ENCODE measurements at places on chromosomes 7 and 10.
A peak's percentile ranks its signal among the peaks of the same experiment; 100 is the strongest.

DNA sequence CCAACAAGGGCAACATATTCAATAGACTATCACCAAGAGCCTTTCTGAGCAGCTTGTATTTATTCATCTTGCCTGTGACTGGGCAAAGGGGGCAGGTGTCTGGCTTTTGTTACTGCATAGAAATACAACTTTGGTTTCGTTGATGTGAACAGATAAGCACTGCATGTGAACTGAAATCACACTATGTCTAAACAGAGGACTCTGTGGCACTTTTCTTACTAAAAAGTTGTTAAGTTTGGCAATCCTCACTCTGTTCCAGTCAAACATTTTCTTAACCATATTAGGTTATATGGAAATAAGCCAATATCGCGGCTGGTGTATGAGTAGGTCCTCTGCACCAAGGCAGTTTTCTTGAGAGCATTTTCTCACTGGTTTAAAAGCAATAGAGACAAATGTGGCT lies 48.5 kb downstream of the CALD1 start:
- DNase-seq: peak; percentile 86

- DNase-seq: no peak
Measured at GRCh38 chr10:5665373-5666007, 905 bp downstream of the ASB13 start.

DNA sequence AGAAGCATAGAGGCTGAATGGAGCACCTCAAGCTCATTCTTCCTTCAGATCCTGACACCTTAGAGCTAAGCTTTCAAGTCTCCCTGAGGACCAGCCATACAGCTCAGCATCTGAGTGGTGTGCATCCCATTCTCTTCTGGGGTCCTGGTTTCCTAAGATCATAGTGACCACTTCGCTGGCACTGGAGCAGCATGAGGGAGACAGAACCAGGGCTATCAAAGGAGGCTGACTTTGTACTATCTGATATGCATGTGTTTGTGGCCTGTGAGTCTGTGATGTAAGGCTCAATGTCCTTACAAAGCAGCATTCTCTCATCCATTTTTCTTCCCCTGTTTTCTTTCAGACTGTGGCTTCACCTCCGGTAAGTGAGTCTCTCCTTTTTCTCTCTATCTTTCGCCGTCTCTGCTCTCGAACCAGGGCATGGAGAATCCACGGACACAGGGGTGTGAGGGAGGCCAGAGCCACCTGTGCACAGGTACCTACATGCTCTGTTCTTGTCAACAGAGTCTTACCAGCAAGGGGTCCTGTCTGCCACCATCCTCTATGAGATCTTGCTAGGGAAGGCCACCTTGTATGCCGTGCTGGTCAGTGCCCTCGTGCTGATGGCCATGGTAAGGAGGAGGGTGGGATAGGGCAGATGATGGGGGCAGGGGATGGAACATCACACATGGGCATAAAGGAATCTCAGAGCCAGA lies 31.0 kb downstream of the PRSS2 start:
- no peak for DNase-seq

DNA sequence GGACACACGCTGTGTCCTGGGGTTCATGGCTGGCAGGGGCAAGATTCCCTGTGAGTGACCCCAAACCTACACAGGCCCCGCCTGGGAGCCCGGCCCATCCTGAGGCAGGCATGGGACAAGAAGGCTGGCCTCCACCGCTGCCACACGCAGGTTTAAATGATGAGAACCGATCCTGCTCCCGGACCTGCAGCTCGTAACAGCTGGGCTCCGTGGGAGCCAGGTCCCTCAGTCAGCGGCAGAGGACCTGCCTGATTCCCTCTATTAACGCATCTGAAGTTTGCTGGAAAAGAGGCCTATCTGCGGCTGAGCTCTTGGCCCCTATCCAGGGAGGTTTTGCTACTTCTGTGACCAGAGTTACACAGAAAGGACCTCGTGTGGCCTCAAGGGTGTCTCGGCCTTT lies 112.3 kb downstream of the VIPR2 start:
- no peak for DNase-seq

- no peak for DNase-seq
Measured at GRCh38 chr7:50678586-50678985, 104.1 kb downstream of the GRB10 start.

- no peak for DNase-seq
Measured at GRCh38 chr7:156024201-156024600, 211.9 kb upstream of the SHH start.

- no peak for DNase-seq
Measured at GRCh38 chr7:157616426-157616825, 279.6 kb downstream of the DNAJB6 start.

DNA sequence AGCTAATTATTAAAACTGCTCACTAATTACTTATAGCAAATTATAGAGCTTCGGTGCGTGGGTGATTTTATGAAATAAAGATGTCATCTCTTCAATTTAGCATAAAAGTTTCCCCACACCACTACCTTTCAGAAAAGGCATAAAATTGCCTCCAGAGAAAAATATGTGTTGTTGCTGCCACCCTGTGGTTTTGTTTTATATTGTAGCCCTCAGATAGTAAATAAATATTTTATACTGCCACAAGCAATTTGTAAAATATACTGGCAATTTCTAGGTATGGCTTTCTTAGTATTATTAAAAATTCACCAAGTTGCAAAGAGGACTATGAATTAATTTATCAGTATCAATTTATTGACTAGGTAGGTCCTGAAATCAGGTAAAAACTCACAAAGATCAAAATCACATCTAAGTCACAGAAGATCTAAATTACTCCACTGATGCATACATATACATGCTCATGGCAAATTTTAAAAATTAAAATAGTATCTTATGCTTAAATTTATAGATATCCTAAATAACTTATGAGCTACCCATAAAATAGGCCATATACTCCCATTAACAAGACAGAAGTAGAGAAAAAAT lies 26.5 kb downstream of the ASNS start:
- peak; percentile 26 for DNase-seq

DNA sequence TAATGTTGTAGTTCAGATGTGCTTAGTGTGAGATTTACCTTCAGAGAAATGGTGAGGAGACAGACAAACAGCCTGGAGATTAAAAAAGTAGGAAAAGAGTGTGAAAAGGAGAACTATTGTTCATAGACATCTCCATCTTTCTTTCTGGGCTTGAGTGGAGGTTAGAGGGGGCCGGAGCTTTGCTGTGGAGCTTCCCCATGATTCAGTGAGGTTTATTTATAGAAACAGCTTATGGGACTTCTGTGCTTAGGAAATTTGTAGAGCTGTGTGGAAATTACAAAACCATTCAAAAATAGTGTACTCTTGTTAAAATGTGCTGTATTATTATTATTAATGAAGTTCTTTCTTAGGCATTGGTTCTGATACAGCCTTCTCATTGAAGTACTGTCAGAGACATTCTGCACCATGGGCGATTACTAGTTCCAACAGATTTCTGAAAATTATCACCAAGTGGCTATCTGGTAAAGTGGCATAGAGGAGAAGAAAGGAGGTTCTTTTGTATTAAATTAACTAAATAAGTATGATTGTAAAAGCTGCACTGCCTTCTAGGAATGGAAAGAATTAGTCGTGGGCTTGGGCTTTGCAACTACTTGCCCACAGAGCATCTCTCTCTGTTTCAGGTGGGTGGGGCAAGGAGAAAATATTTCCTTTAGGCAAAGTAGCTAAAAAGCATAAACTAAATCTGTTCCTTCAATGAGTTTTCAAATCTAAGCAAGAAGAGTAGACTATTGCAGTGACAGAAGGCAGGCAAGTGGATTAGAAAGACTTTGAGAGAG lies 8.7 kb upstream of the TCAF1 start:
- DNase-seq: no peak

- no peak for DNase-seq
Measured at GRCh38 chr7:39321909-39322498, 244.2 kb upstream of the YAE1 start.
